ENCODE measurements at places on chromosomes 13 and 19.

GRCh38 chr19:52689843-52690368, 44.9 kb downstream of the ZNF611 start:
- DNase-seq: peak; percentile 9

- no peak for DNase-seq
Measured at GRCh38 chr19:15331419-15332310, 674 bp downstream of the BRD4 start.

- no peak for DNase-seq
Measured at GRCh38 chr13:63367522-63368198, 1952.0 kb upstream of the PCDH20 start.

DNA sequence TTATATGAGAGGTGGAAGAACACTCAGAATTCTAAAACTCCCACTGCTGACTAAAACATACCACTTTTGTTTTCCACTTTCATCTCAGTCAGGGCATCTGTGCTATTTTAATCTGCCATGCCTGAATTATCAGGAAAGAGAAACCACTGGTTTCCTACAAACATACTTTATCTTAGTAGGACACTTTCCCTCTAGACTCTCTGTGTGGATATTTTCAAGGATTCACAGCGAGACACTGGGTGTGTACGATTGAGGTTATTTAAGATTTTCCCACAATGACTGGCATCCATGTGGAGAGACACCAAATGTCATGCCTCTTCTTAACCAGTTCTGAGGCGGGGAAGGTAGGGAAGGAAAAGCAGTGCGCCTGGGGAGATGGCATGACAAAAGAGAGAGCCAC, 212.2 kb downstream of the ENOX1 start:
- DNase-seq: no peak

- DNase-seq: no peak
Measured at GRCh38 chr13:45200701-45201232, at the start of gene KCTD4. Gene KCTD4 (minus strand): TSS chr13:45201045. CDS start chr13:45194567, 6,478 bp downstream.

DNA sequence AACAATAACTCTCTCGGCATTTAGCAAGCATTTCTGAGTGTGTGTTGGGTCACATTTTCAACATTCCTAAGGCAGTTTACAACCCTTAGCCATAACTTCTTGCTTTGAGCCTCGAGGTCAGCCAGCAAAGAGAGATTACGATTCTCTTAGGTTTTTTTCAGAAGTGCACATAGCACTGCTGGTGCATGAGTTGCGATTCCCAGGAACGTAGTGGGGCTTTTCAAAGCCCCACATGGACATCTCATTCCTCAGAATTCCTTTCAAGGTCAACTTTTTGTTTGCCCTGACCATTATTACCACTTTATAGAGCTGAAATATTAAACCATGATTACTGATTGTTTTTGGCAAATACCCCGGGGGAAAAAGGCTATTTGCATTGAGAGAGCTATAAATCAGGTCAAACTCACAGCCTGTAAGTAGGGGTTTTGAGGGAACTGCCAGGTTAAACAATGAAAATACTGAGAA, 705.3 kb downstream of the GPC5 start:
- DNase-seq: no peak

DNA sequence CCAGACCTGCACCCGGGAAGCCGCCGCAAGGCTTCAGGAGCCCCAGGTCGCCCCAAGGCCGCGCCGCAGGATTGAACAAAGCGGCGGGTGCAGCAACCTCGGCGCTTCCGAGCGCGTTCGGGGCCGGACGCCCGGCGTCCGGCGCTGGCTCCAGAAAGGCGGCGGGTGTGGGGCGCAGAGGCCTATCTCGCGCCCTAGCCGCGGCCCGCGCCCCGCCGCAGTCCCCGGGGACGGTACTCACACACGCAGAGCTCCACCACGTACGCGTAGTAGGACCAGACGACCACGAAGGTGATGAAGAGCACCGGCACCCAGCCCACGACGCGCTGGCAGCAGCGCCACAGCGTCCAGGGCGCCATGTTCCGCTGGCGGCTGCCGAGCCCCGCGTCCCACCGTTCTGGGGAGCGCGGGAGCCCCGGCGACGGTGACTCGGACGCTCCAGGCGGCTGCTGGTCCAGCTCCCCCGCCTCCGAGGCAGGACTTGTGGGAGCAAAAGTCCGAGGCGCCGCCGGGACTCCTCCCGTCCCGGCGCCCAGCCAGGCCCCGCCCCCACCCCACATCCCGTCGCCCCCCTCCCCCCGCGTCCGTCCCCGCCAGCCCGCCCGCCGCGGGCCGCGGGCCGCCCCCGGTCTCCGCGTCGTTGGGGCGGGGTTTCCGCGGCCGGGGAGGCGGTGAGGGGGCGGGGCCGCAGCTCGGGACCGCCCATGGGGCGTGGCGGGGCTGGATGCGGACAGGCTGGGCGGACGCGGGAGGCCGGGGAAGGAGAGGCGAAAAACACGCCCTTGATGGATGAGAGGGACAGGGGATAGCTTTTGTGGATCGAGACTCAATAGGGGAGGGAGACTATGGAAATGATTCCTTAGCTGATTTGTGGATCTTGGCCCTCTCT, at the start of gene ZDHHC20:
TSS of gene ZDHHC20 (minus strand) at position 491 of the 889 bp plus-strand sequence. CDS start at position 359, 132 bp downstream.
- DNase-seq: peak; percentile 91

Measured in putamen (tissue), 1 donor.